ENCODE measurements at places on chromosomes 7 and 10.

- H3K4me3 ChIP-seq: no peak overlapping the region
- DNase-seq: no peak
- H3K4me1 ChIP-seq: peaks cover 6% of the 10 kb centered on the region
- H3K27me3 ChIP-seq: no peaks in the 10 kb centered on the region
- H3K36me3 ChIP-seq: no peaks in the 10 kb centered on the region
Measured at GRCh38 chr10:24307116-24307515, 98.2 kb downstream of the KIAA1217 start.

GRCh38 chr10:129319934-129320333, 147.1 kb upstream of the MGMT start:
- no peak for DNase-seq
- no peak overlapping the region for H3K27ac ChIP-seq
- no peaks in the 10 kb centered on the region for H3K36me3 ChIP-seq

GRCh38 chr10:59633063-59633462, 76.6 kb downstream of the SLC16A9 start:
- H3K4me3 ChIP-seq: no peak overlapping the region
- no peaks in the 10 kb centered on the region for H3K27me3 ChIP-seq
- no peak for DNase-seq
- H3K27ac ChIP-seq: no peak overlapping the region
- H3K36me3 ChIP-seq: no peaks in the 10 kb centered on the region

GRCh38 chr7:71132377-71133231, 660 bp downstream of the GALNT17 start:
- H3K27me3 ChIP-seq: no peaks in the 10 kb centered on the region
- H3K27ac ChIP-seq: no peak overlapping the region
- no peak overlapping the region for H3K4me3 ChIP-seq

- no peak overlapping the region for H3K4me3 ChIP-seq
- H3K27me3 ChIP-seq: peaks cover 3% of the 10 kb centered on the region
- peak; percentile 64 for DNase-seq
- no peak overlapping the region for H3K27ac ChIP-seq
- no peaks in the 10 kb centered on the region for H3K36me3 ChIP-seq
- no peaks in the 10 kb centered on the region for H3K4me1 ChIP-seq
Measured at GRCh38 chr10:132904181-132904813, 38.1 kb downstream of the CFAP46 start.

- H3K27ac ChIP-seq: no peak overlapping the region
- peak; percentile 68 for DNase-seq
- no peak overlapping the region for H3K4me3 ChIP-seq
- H3K4me1 ChIP-seq: no peaks in the 10 kb centered on the region
Measured at GRCh38 chr7:11343818-11344413, 370.2 kb downstream of the PHF14 start.

GRCh38 chr10:92003258-92003657, 79.7 kb downstream of the BTAF1 start:
- peaks cover 23% of the 10 kb centered on the region for H3K36me3 ChIP-seq
- no peak overlapping the region for H3K27ac ChIP-seq
- no peaks in the 10 kb centered on the region for H3K27me3 ChIP-seq
- H3K4me3 ChIP-seq: no peak overlapping the region
- no peak for DNase-seq

DNA sequence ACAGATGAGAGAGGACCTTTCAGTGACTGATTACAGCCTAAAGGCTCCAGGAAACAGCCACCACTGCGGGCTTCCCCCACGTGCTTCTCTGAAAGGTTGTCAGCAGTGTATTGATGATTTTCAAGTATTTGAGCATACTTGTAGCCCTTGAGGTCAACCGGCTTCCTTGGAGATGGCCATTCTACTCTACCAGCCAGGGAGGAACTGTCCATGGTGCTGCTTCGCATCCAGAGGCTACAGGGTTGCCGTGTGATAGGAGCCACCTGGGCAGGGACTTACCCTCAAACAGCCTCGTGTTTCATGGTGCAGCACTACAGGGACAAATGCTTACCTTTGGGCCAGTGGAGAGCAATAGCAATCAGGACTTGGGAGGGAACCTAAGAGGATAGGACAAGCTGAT, 179.5 kb downstream of the DPP6 start:
- H3K27me3 ChIP-seq: no peaks in the 10 kb centered on the region
- H3K36me3 ChIP-seq: no peaks in the 10 kb centered on the region
- H3K27ac ChIP-seq: no peak overlapping the region
- no peaks in the 10 kb centered on the region for H3K4me1 ChIP-seq
- DNase-seq: no peak

DNA sequence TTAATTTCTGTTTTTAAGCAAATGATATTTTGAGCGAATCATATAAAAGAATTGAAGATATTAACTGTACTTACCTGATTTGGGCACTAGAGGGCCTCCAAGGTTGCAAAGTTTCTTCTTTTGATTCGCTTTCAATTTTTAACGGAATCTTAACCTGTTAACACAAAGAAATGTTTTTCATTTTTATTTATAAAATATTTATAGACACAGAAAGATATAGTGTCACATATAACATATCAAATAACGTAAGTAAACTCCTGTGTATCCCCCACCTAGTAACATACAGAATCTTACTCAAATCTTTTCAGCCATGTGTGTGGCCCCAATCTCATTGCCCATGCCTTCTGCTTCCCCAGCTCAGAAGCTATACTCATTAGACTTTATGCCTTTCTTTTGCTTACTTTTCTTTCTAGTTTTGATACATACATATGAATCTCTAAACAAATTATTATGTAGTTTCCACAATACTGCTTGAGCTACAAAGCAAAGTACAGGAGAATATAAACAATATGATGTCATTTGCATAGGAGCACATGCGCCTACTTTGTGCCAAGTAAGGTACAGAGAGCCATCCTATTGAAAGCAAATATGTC, 49.5 kb upstream of the ZPBP start:
- H3K4me3 ChIP-seq: no peak overlapping the region
- H3K4me1 ChIP-seq: no peaks in the 10 kb centered on the region
- no peaks in the 10 kb centered on the region for H3K27me3 ChIP-seq
- peak; percentile 57 for DNase-seq
- H3K27ac ChIP-seq: no peak overlapping the region
- H3K36me3 ChIP-seq: no peaks in the 10 kb centered on the region

- H3K4me3 ChIP-seq: no peak overlapping the region
- H3K36me3 ChIP-seq: no peaks in the 10 kb centered on the region
- H3K27ac ChIP-seq: no peak overlapping the region
- H3K27me3 ChIP-seq: no peaks in the 10 kb centered on the region
- no peaks in the 10 kb centered on the region for H3K4me1 ChIP-seq
Measured at GRCh38 chr10:132458071-132458585, 61.1 kb downstream of the PWWP2B start.

DNA sequence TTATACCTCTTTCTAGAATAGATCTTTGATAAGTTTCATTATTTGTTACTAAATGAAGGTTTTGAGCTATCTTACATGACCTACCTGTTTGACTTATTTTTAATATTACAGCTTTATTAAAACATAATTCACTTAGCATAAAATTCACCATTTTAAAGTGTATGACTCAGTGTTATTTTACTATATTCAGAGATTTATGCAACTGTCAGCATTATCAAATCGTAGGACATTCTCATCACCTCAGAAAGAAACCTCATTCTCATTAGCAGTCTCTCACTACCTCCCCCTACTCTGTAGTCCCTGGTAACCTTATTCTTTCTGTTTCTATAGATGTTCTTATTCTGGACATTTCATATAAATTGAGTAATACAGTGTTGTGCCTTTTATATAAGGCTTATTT, 207.9 kb upstream of the FOXP2 start:
- no peaks in the 10 kb centered on the region for H3K36me3 ChIP-seq
- no peak for DNase-seq
- peaks cover 31% of the 10 kb centered on the region for H3K27me3 ChIP-seq
- H3K4me1 ChIP-seq: no peaks in the 10 kb centered on the region
- H3K4me3 ChIP-seq: no peak overlapping the region
- H3K27ac ChIP-seq: no peak overlapping the region

GRCh38 chr7:15577600-15577999, 15.8 kb upstream of the AGMO start:
- no peak for DNase-seq
- no peaks in the 10 kb centered on the region for H3K27me3 ChIP-seq
- H3K4me1 ChIP-seq: no peaks in the 10 kb centered on the region
- H3K36me3 ChIP-seq: no peaks in the 10 kb centered on the region

DNA sequence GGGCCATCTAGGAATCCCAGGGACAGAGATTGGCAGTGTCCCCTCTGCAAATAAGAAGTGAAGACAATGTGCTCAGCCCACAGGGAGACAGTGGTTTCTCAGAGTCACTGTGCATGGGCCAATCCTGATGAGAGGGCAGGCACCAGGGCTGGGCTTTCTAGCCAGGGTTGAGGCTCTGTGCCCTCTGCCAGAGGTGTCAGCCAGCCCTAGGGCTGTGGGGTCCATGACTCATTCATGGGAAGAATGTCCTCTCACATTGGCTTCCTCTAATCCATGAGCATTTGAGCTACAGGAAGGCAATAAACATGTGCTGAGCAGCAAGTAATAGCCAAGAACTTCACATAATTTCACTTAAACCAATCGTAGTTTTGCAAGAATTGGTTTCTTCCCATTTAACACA, 482.0 kb upstream of the MGMT start:
- H3K27me3 ChIP-seq: no peaks in the 10 kb centered on the region
- H3K36me3 ChIP-seq: no peaks in the 10 kb centered on the region
- no peak for DNase-seq
- no peak overlapping the region for H3K27ac ChIP-seq
- H3K4me1 ChIP-seq: no peaks in the 10 kb centered on the region

GRCh38 chr7:44622342-44623151, 16.1 kb downstream of the OGDH start:
- peaks cover 12% of the 10 kb centered on the region for H3K36me3 ChIP-seq
- H3K4me3 ChIP-seq: no peak overlapping the region
- no peak for DNase-seq
- H3K4me1 ChIP-seq: no peaks in the 10 kb centered on the region
- no peaks in the 10 kb centered on the region for H3K27me3 ChIP-seq

GRCh38 chr7:139669106-139670061, 108.4 kb downstream of the HIPK2 start:
- H3K4me1 ChIP-seq: no peaks in the 10 kb centered on the region
- no peak for DNase-seq
- no peaks in the 10 kb centered on the region for H3K36me3 ChIP-seq
- H3K4me3 ChIP-seq: no peak overlapping the region
- H3K27me3 ChIP-seq: no peaks in the 10 kb centered on the region

- DNase-seq: peak; percentile 93
- no peak overlapping the region for H3K4me3 ChIP-seq
- H3K4me1 ChIP-seq: peaks cover 61% of the 10 kb centered on the region
- H3K36me3 ChIP-seq: peaks cover 38% of the 10 kb centered on the region
- peak overlapping the region; percentile 72 for H3K27ac ChIP-seq
Measured at GRCh38 chr7:781186-781849, 51.0 kb upstream of the SUN1 start.

GRCh38 chr10:71694039-71694501, 25.5 kb downstream of the C10orf105 start:
- no peak overlapping the region for H3K4me3 ChIP-seq
- no peak overlapping the region for H3K27ac ChIP-seq
- no peak for DNase-seq
- H3K4me1 ChIP-seq: no peaks in the 10 kb centered on the region

DNA sequence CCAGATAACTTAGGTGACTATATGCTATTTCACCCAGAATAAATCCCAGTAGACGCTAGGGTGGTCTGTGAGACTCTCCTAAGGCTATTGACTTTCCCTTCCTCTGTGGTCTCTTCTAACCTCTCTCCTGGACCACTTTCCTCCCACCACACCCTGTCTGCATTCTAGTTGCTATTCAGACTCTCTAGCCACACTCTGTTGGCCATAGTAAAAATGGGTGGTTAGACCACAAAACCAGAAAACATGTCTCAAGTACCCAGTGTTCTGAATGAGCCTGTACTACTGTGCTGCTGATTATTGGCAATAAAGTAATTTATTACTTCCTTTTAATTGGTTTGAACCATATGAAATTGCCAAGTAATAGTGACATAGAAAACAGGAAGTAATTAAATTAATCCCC, 240.8 kb downstream of the KIF20B start:
- no peaks in the 10 kb centered on the region for H3K36me3 ChIP-seq
- no peak for DNase-seq
- H3K27ac ChIP-seq: no peak overlapping the region
- no peak overlapping the region for H3K4me3 ChIP-seq

- H3K4me3 ChIP-seq: no peak overlapping the region
- H3K27ac ChIP-seq: no peak overlapping the region
- H3K27me3 ChIP-seq: peaks cover 3% of the 10 kb centered on the region
- H3K4me1 ChIP-seq: no peaks in the 10 kb centered on the region
- no peak for DNase-seq
Measured at GRCh38 chr10:95499482-95499989, 61.6 kb downstream of the SORBS1 start.

GRCh38 chr7:13321316-13321715, 633.9 kb downstream of the ARL4A start:
- no peaks in the 10 kb centered on the region for H3K36me3 ChIP-seq
- no peak overlapping the region for H3K27ac ChIP-seq
- no peak for DNase-seq
- no peak overlapping the region for H3K4me3 ChIP-seq

GRCh38 chr7:141522657-141523342, 28.4 kb upstream of the AGK start:
- H3K27me3 ChIP-seq: no peaks in the 10 kb centered on the region
- H3K27ac ChIP-seq: no peak overlapping the region
- no peaks in the 10 kb centered on the region for H3K36me3 ChIP-seq

GRCh38 chr7:17600340-17600752, 301.9 kb downstream of the AHR start:
- peaks cover 12% of the 10 kb centered on the region for H3K4me1 ChIP-seq
- no peak overlapping the region for H3K27ac ChIP-seq
- H3K4me3 ChIP-seq: no peak overlapping the region
- no peaks in the 10 kb centered on the region for H3K36me3 ChIP-seq

DNA sequence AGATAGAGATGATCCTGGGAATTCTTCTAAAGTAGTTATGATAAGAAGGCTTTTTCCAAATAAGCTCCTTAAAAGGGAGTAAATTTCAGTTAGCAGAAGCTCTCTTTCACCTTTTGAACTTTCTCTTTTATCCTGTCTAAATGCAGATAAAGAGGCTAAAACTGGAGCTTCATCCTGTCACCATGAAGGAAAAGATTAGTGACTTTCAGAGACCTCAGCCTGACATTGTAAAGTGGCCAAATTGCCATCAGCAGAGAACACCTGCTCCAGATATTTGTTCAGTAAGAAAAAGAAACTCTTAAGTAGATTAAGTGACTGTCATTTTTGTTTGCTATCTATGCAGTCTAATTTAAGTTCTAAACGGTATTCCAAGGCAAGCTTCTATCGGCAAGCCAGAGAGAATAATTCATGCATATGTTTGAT, 18.3 kb downstream of the VWDE start:
- H3K36me3 ChIP-seq: no peaks in the 10 kb centered on the region
- no peak for DNase-seq
- H3K4me3 ChIP-seq: no peak overlapping the region
- no peak overlapping the region for H3K27ac ChIP-seq
- no peaks in the 10 kb centered on the region for H3K27me3 ChIP-seq
- no peaks in the 10 kb centered on the region for H3K4me1 ChIP-seq

GRCh38 chr10:73044378-73045285, 52.0 kb downstream of the P4HA1 start:
- no peaks in the 10 kb centered on the region for H3K27me3 ChIP-seq
- H3K4me3 ChIP-seq: no peak overlapping the region
- H3K27ac ChIP-seq: peak overlapping the region; percentile 52
- H3K4me1 ChIP-seq: peaks cover 23% of the 10 kb centered on the region

GRCh38 chr7:120412139-120413050, 139.4 kb downstream of the KCND2 start:
- no peak overlapping the region for H3K27ac ChIP-seq
- no peaks in the 10 kb centered on the region for H3K27me3 ChIP-seq
- H3K4me3 ChIP-seq: no peak overlapping the region

Measured in A673 (cell line).